ENCODE measurements at places on chromosomes 5 and 9.

DNA sequence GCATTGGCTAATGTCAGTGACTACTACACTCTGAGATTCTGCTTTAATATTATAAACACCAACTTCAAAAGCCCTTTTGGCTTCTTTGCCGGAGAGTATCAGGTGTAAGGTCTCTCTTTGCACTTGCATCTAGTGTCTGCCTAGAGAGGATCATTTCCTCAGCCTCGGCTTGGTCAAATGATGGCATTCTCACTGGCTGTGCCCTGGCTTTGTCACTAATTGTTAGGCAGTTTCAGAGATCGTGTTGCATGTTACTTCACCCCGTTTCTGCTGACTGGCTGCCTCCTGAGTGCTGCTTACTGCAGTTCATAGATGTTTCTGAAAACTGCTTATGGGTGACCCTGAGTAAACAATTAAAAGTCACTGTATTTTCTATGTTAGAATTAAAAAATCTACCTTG is 48.8 kb downstream of the SLC1A3 start:
- no peak for DNase-seq

- no peak for DNase-seq
These were observed 69.4 kb downstream of the APBA1 start for GRCh38 chr9:69602773-69603172.

DNA sequence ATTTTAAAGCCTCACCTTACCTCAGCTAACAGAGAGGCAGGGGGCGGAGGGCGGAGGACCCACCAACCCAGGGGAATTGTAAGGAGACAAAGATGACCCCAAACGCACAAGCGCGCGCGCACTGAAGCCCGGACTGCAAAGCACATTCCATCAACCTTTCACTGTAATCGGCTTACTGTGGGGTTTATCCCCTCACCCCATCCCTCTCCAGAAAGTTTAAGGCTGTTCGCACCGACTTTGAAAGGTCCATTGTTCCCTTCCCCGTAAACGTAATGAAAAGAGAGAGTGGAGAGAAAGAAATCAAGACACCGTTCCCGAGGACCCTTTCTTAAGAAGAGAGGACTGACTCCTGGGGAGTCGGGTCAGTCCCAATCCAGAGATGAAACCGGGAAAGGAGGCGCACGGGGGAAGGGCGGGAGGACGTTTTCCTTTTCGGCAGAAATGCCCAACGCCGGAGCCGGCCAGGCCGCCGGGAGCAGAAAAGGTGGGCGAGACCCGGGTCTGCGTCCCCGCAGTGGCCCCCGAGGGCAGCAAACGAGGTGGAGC is 464 bp downstream of the CEMIP2 start:
- DNase-seq: no peak

- DNase-seq: no peak
These were observed 44.2 kb downstream of the NR6A1 start for GRCh38 chr9:124726886-124727285.

DNA sequence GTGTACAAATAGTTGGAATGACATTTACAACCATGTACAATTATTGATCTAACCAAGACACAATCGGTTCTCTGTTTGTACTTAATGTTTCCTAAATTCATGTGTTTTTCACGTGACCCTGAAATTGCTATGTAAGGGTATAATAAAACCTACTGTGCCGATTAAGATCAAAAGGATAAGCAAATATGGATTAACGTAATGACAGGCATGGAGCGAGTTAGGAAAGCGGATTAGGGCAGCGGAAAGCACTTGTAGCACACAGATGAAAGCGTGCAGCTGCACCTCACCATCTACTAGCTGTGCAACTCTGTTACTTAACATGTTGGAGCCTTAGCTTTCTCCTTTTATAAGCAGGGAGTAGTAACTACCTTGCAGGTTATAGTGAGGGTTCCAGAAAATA is 38.3 kb upstream of the ZFYVE16 start:
- no peak for DNase-seq

- DNase-seq: no peak
These were observed 43.7 kb downstream of the TEX10 start for GRCh38 chr9:100308965-100309564.

DNA sequence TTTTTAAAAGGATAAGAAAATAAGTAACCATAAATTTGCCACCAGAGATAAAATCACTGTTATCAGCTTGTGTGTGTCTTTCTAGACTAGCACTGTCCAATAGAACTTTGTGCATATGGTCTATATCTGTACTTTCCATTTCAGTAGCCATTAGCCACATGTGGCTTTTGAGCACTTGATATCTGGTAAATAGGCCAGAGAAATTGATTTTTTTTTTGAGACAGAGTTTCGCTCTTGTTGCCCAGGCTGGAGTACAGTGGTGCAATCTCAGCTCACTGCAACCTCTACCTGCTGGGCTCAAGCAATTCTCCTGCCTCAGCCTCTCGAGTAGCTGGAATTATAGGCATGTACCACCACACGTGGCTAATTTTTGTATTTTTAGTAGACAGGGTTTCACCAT is 17.8 kb downstream of the RBM27 start:
- no peak for DNase-seq

DNA sequence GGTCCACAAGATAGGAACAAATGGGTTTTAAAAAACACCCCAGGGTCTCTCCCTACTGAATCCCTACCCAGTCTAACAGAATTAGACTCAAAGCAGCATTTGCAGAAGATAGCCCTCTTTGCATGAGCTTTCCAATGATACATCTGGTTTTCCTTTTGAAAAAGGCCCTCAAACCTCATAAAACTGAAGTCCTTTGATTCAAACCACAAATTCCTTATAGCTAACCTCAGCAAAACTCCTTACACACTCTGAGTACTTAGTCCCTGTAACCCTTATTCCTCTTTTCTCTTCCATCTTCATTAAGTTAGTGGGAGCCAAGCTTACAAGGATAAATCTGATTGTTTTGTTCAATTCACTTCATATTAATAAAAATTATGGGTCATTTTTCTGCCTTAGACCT is 90.5 kb upstream of the TNC start:
- no peak for DNase-seq

- no peak for DNase-seq
These were observed 53.0 kb upstream of the RUSC2 start for GRCh38 chr9:35436933-35437332.

- DNase-seq: no peak
These were observed 171.2 kb upstream of the ACTBL2 start for GRCh38 chr5:57653636-57654290.

GRCh38 chr5:68555907-68556681 is 340.5 kb downstream of the PIK3R1 start:
- no peak for DNase-seq

DNA sequence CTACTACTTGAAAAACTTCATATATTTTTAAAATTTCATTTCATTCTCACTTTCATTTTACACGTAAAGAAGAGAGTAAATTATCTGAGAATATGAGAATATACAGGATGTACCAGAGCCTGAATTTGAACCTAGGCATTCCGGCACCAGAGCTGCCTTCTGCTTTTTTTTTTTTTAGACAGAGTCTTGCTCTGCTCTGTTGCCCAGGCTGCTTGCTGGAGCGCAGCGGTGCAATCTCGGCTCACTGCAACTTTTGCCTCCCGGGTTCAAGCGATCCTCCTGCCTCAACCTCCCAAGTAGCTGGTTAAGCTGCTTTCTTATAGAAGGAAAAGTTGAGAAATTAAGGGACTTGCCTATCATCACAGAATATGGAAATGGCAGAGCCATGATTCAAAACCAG is 540.1 kb downstream of the EBF1 start:
- no peak for DNase-seq

DNA sequence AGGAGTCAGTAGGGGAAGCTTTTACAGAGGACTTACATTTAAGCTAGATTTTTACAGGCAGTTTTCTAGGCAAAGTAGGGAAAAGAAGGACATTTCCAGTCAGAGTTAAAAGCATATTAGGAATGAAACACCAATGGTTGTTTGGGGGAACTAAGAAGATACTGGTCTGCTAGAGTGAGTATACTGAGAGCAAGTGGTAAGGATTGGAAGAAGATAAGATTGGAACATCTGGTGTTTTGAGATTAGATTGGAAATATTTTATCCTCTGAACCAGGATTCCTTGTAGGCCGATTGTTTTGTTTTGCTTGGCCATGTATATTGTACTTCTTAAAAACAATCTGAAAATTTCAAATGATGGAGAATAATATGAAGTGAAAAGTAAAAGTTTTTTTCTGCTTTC is 7.7 kb downstream of the FBXO38 start:
- DNase-seq: no peak

- DNase-seq: no peak
These were observed 149.7 kb downstream of the DEPDC1B start for GRCh38 chr5:60550311-60550710.

GRCh38 chr5:173885475-173886010 is 2.6 kb upstream of the CPEB4 start:
- DNase-seq: no peak

- no peak for DNase-seq
These were observed 18.3 kb downstream of the PTGES2 start for GRCh38 chr9:128109050-128109709.

DNA sequence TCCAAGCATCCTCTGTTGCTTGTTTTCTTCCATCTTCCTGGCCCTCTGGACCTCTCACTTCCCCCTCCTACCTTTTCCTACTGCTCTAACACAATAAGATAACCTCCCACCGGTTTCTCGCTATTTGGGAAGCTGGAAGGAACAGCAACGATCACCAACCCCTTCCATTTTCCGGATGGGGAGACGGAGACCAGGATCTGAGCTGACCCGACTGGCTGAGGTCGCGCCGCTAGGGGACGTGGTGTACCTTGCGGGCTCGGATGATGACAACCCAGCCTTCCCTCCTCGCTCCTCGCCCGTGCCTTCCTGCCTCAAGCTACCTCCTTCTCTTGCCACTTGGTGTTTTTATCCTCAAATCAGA is 1.9 kb downstream of the LPAR1 start:
- DNase-seq: no peak

GRCh38 chr9:91302831-91303230 is 58.9 kb downstream of the AUH start:
- DNase-seq: no peak

DNA sequence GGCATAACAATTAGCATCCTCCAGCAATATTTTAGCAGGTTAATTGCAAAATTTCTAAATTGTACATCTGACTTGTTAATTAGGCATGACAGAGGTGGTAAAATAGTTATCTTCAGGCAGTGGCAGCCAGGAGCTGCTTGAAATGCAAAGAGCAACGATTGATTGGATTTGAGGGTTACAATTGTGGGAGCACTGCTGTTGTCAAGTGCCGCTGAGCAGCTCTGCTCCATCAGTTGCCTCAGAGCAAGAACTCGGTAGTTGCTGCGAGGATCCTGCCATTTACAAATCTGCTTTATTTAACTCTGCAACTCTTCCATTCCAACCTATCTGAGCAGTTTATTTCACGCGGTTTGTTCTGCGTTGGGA is 12.6 kb downstream of the PBX3 start:
- no peak for DNase-seq

DNA sequence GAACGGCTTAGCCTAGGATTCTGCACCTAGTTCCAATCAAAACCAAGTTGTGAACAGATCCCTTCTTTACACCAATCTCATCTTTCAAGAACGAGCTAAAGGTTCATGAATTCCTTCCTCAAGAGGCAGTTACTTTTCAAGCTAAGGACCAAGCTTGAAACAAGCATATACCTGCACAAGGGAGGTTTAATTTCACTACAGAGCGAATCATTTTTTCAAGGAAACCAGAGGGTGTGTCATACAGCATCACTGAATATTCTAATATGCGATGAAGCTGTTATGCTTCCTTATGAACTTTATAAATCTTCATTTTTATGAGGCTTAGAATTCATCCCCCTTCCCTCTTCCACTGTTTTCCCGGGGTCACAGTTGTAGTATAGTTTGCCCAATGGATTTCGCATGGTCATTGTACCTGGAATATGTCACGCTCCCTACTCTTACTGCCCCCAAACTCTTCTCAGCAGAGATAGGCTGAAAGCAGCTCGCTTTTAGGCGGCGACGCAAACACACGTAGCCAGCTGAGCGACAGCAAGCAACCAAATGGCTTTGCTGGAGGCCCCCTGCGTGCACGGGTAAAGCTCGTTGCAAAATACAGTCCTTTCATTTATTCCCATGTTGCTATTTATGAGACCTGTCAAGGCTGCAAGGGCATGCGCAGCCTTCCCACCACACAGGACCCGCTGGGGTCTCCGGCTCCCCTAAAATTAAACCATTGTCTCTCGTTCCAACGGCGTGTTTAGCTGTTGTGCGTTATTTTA is 832 bp downstream of the LMBRD2 start:
- no peak for DNase-seq

DNA sequence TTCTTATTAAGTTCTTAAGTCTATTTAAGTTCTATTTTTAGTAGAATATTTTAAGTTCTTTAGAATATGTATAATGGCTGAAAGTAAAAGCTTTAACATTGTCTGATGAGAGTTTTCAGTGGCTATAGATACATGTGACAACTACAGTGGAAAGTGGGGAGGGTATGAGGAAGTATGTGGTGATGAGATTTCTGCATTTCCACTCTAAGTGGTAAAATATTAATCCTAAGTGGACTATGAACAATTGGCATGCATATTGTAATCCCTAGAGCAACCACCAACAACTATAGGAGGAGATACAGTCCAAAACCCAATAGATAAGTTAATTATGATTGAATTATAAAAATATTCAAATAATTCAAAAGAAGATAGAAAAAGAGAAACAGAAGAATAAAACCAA is 183.6 kb downstream of the GADD45G start:
- no peak for DNase-seq

- DNase-seq: no peak
These were observed 134.0 kb upstream of the MAP3K1 start for GRCh38 chr5:56681346-56681745.

DNA sequence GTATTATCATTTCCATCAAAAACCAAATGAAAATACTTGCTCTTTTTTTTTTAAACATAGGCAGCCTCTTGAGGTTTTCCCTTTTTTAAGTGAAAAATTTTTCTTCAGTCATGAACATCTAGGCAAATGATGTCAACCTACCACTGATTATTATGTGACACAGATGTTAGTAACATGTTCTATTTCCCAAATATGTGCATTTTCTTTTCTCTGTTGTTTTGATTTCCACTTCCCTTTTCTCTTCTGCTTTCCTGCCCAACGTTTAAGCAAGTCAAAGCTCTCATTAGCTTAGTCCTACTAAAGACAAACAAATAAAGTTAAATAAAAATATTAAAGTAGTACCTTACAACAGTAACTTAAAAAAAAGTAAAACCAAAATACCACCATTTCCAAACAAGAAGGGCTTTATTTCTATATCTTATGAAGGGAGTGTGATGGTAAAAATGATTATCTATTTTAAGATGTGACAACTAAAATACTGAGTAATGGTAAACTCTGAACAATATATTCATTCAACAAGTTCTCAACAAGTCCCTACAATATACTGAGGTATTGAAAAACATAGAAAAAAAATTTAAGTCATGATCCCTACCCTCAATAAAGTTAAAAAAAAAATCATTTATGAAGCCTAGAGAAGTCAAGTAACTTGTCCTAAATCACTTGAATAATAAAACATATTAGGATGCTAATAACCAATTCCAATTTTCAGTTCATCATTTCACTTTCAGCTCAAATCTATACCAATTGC is 9.4 kb downstream of the SLC38A9 start:
- no peak for DNase-seq

DNA sequence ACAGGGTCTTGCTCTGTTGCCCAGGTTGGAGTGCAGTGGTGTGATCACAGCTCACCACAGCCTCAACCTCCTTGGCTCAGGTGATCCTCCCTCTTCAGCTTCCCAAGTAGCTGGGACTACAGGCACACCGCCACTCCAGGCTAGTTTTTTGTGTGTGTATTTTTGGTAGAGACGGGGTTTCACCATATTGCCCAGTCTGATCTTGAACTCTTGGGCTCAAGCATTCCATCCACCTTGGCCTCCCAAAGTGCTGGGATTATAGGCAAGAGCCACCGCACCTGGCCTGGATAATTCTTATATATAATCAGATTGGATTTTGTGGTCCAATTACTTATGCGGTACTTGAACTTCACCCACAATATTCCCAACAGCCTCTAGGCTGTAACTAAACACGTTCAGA is 19.8 kb downstream of the CCDC69 start:
- DNase-seq: no peak
